ENCODE measurements at places on chromosomes 16 and 17. TPM values are rescaled to one million over a fixed set of nuclear protein-coding genes. Genes with fewer than 3 reads are reported as not detected.

The KRTAP9-4 gene
- not detected for polyA plus RNA-seq

DNA sequence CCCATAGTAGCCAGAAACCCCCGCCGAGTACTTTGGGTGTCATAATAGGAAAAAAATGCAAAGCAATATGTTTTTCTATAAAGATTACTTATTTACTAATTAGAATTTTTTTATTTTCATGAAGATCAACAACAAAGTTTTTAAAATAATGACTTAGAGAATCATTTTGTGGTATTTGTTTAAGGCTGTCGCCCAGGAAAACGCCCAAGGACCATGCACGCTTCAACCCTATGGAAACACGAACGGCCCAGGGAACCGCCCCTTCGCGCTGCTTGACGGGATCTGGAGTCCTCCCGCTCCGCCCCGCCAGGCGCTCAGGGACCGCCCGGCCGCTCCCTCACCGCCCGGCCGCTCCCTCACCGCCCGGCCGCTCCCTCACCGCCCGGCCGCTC, 408 bp upstream of the KPNA2 start:
- peak; percentile 89 for DNase-seq

GRCh38 chr17:7217113-7217987, 2.3 kb downstream of the DLG4 start:
- no peak for DNase-seq

- no peak for DNase-seq
Measured at GRCh38 chr16:2824626-2825025, 5.5 kb upstream of the ZG16B start.

The CACNG4 gene
- polyA plus RNA-seq: not detected

- no peak for DNase-seq
Measured at GRCh38 chr17:58671969-58672368, 19.9 kb downstream of the TEX14 start.

The HSD17B2 gene
- 0.03 TPM for polyA plus RNA-seq

GRCh38 chr17:7186241-7186640, 7.1 kb upstream of the ASGR1 start:
- DNase-seq: no peak

The HES7 gene
- polyA plus RNA-seq: not detected

The HAP1 gene
- polyA plus RNA-seq: not detected

The WSCD1 gene
- not detected for polyA plus RNA-seq

The PRSS36 gene
- polyA plus RNA-seq: 3.1 TPM

GRCh38 chr17:4591529-4591928, 7.2 kb downstream of the SMTNL2 start:
- DNase-seq: no peak

GRCh38 chr16:60181536-60181935, 1447.4 kb upstream of the GOT2 start:
- no peak for DNase-seq

- no peak for DNase-seq
Measured at GRCh38 chr17:65446043-65446442, 115.4 kb downstream of the AXIN2 start.

DNA sequence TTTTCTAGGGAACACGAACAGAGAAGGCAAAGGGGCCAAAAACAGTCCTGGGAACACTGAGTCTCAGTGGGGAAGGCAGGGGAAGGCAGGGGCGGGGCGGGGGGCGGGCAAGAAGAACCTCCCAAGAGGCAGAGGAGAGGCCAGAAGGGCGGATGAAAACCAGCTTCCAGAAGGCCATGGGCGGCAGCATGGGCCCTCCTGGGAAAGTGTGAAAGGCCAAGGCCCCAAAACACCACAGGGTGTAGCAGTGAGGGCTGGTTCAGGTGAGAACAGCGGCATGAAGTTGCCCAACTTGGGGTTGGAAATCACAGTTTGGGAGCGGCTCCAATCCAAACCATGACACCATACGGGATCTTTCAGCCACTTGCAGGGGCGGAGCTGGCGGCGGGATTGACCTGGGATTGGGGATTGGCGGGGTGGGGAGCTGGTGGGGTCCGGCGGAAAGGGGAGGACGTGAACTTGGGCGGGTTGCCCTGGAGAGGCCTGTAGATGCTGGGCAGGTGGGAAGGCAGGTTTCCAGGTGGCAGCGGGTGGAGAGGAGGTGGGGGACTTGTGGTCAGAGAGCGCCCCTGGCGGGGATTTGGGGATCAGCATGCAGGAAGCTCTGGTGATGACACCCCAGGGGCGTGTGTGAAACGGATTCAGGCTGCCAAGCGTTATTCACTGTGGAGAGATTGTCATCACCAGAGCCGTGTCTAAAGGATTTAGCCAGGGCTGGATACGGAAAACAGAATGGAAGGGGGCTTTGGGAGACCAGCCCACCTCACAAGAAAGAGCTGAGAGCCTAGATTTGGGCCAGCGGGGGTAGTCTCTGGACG, 80.9 kb downstream of the ARHGAP23 start:
- DNase-seq: peak; percentile 76

DNA sequence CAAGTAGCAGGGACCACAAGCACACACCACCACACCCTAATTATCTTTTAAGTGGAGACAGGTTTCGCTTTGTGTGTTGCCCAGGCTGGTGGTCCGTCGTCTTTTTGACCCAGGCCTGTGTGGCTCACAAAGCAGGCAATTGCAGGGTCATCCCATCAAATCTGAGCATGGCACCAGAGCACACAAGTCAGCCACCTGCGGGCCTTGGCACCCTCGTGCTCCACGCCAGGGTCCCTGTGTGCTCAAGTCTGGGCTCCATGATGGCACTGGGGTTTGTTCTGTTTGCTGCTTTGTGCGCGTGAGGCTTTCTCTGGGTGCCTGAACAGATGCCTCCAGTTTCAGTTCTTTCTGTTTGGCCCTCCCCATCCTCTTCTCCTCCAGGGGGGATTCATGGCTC, 2.4 kb upstream of the CAPN15 start:
- no peak for DNase-seq

- DNase-seq: no peak
Measured at GRCh38 chr16:11506741-11507305, 79.9 kb downstream of the LITAF start.

GRCh38 chr17:78839762-78840529, 668 bp downstream of the USP36 start:
- peak; percentile 73 for DNase-seq

- DNase-seq: no peak
Measured at GRCh38 chr17:72069586-72070202, 51.1 kb upstream of the SOX9 start.

DNA sequence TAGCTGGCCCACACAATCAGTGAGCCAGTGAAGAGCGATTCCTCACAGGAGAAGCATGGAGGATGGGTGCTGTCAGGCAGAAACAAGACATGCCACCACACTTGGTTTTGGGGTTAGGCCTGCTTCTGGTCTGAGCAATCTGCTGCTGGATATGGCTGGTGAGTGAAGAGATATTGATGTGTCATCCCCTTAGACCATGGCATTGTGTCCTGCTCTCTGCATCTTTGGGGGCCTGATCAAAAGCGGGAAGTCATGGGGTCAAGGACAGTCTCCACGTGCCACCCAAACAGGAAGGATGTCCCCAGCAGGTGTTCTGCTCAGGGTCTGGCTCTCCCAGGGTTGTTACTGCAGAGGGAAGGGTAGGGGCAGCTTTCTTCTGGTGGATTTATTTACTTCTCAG, 140.7 kb downstream of the PRKCB start:
- DNase-seq: no peak

GRCh38 chr16:726438-727290, at the start of the genes CCDC78 and HAGHL:
Gene CCDC78, minus strand, starts transcription at chr16:726443. Its CDS starts 76 bp downstream, at chr16:726367.
Gene HAGHL, plus strand, starts transcription at chr16:727106. Its CDS starts 404 bp downstream, at chr16:727510.
- DNase-seq: peak; percentile 70

The SDK2 gene
- 0.54 TPM for polyA plus RNA-seq

DNA sequence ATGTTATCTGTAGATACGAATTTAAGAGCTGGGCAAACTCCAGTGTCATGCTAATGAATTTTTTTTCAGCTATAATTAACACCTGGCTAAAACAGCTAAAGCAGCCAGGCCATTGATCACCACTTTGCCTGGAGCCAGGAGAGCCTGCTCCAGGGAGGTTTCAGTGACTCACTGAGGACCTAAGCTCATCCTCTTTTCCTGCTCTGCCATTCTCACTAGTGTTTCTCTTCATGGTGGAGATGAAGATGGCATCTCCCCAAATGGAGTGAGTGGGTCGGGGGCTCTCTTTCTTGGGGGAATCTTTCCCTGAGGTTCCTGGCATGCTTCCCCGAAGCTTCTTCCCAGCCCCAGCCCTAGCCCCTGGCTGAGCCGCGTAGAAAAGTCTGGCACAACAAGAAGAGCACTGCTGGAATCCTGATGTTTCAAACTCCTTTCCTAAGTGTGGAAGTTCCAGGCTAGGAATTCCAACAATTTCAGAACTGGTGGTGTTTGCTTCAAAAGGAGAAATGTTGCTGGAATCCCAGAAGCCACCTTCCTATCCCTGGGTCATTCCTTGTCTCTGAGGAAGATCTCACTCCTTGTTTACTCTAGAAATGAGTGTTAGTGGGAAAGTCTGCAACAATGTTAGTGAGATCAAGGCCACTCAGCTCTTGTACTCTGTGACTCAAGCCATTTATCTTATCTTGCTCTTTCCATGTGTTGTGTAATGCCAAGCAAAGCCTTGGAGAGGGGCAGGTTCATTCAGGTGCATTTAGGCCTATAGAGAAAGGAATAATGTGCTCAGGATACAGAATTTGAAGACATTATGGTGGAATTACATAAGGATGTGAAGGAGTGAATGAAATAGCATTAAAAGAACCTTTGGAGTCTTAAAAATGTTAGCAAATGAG, 26.0 kb upstream of the B4GALNT2 start:
- no peak for DNase-seq

DNA sequence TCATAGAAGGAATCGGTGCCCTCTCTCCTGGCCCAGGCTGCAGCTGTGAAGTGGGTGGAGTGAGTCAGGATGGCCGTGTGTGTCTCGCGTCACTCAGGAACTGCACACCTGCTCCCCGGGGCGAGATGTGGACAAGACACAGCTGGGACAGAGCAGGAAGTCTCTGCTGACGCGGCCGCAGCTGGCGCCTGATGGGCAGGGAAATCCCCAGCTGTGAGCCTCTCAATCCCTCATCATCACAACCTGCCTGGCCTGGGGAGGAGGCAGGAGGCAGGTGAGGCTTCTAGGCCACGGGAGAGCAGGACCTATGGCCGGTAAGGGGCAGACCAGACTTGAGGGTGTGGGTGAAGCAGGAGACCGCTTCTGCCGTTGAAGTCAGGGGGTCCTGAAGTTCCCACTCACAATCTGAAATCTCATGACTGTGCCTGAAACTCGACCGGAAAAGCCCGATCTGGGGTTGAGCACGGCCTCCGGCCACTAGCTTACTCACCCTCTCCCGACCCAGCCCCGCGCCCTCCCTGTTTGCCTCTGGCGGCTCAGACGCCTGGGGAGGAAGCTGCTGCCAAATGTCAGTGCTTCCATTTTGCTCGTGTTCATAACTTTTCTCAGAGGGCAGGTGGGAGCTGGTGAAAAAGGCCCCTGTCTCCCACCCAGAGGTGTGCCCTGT, 1.1 kb upstream of the TRPV3 start:
- peak; percentile 65 for DNase-seq

GRCh38 chr17:79939094-79939435, 96.6 kb downstream of the TBC1D16 start:
- DNase-seq: no peak

The LDHD gene
- polyA plus RNA-seq: 0.10 TPM

DNA sequence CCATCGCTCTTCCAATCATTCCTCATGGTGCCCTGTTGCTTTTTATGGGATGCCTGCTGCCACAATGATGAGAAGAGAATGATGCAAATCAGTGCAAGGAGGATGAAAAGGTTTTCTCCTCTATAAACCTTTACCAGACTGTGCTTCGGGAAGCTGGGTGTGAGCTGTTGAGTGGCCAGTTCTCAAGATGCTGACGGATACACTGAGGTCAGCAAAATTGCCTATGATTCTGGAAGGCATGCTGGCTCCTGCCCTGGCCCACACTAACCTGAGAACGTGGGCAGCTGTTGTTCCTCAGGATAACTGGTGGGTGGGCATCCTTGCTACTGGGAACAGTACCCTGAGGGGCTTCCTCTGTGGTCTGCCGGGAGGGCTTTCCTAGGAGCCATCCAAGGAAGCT, 795 bp upstream of the PIRT start:
- no peak for DNase-seq

The CDH1 gene
- 0.94 TPM for polyA plus RNA-seq

The C16orf92 gene
- polyA plus RNA-seq: not detected

DNA sequence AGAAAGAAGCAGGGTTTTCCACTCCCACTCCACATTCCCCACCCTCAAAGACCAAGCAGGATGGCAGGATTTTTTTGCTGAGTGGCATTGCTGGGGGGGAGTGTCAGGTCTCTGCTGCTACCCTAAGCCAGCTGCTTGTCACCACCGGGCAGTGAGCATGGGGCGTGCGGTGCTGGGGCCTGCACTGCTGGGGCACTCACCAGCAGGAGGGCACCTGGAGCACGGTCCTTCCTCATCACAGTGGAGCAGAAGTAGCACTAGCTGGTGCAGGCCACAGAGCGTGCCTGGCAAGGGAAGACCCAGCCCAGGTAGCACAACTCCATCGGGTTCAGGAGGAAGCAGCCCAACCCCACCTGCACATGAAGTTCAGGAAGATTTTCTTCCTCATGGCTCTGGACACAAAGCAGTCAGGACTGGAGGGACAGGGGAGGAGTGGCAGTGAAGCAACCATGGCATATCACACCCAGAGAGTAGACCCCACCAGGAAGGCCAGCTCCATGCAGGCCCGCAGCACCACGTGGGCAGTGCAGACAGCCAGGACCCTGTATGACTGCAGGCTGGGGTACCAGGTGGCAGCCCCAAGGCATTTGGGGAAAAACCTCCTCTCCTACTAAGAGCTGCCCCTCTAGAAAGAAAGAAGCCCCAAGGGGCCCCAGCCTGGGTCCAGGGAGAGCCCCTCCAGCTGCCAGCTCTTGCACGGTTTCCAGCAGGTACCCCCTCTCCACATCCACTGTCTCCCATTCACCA, 16.7 kb upstream of the MYO18A start:
- no peak for DNase-seq

GRCh38 chr16:89476811-89477261, 13.5 kb downstream of the ANKRD11 start:
- no peak for DNase-seq

GRCh38 chr16:57657228-57657627, 10.9 kb upstream of the ADGRG3 start:
- no peak for DNase-seq

- no peak for DNase-seq
Measured at GRCh38 chr16:89764711-89765201, 43.4 kb downstream of the ZNF276 start.

DNA sequence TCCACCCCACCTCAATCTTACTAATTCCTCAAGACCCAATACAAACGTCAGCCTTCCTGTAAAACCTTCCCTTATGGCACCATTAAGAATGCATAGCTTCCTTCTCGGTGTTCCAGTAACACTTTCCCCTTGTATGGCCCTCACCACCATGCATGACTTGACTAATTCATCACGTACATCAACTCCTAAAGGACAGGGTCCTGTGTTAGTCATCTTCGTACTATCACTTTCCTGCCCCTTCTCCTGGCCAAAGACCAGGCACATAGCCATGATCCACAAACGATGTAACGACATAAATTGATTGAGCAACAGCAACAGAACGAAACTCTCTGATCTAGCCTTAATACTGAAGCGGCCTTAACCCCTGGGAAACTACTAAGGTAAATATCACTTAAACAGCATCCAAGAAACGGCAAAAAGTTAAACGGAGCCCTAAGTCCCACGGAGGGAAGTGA, 612 bp downstream of the PSMD12 start:
- peak; percentile 20 for DNase-seq

Data from CD8-positive, alpha-beta memory T cell (primary cell).